Pancreas (tissue), 10 donors: ENCODE measurements at places on chromosomes 7 and 10.

- no peak for DNase-seq
Observed at GRCh38 chr10:29358010-29358616, 69.2 kb downstream of the LYZL1 start.

DNA sequence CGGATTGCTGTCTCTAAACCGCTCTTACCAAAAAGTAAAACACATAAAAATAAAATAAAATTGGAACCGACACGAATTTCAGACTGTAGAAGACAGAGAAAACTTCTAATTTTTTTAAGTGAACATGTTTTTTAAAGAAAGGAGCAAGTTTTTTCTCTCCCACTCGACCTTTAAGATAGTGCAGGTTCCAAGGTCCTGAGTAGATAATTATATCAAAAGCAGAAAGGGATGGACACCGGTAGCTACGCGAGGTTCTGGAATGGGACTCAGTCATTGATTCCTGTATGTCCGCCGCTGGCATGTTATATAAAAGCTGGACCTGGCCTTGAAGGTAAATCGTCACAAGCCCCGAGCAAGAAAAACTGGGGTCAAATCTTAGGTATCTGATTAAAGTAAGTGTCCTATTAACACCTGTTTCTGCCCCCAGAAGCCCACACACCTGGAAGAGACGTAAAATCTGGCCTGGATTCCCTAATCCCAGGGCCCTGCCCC lies 462 bp upstream of the CISD1 start:
- no peak for DNase-seq

GRCh38 chr10:43655311-43655710 lies 6.6 kb upstream of the ZNF32 start:
- DNase-seq: no peak

DNA sequence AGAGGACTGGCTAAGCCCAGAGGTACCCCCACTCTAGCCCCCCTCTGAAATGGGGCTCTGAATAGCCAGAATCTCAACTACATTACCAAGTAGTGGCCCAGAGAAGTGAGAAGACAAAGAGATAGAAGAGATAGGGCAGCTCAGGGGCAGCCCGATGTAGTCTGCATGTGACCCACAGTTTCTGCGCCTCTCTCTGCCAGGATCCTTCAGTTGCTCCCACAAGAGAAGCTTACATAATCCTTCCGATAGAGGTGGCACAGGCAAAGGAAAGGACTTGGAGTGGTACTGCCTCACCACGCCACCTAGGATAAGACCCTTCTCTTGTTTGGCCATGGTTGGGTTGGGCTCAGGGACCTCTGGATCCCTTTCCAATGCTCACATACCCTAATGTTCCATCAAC lies 5.4 kb upstream of the PDE1C start:
- no peak for DNase-seq

DNA sequence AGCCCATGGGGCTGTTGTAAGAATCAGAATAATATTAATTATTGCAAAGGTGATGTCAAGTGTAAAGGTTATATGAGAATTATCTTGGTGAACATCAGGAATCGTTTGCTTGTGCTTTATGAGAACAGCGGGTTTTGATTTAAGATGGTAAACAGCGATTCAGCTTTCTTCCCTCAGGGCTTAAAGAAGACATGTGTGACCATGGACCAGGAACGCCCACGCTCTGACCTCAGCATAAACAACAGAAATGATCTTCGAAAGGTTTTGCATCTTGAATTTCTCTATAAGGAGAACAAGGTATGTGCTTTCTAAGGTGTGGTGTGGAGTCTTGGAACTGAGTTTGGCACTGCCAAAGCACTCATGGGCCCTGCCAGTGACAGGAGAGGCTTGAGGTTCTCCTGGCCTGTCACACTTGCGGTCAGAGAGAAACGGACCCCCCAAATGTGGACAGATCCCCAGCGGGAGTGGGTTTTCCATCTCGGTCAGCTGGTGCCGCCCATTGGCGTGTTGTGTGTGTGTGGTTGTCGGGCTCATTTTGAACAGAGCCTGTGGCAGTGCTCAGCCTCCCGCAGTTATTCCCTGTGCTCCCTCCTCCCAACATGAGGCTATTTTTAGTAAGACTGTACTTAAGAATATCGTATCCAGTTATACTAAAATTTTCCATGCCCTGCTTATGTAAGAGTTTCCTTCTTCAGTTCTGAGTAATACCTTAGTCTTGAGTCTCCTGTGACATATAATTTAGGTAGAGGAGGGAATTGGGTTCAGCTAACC lies 7.2 kb downstream of the MINDY4 start:
- no peak for DNase-seq

GRCh38 chr10:90064295-90064694 lies 362.9 kb downstream of the KIF20B start:
- no peak for DNase-seq

DNA sequence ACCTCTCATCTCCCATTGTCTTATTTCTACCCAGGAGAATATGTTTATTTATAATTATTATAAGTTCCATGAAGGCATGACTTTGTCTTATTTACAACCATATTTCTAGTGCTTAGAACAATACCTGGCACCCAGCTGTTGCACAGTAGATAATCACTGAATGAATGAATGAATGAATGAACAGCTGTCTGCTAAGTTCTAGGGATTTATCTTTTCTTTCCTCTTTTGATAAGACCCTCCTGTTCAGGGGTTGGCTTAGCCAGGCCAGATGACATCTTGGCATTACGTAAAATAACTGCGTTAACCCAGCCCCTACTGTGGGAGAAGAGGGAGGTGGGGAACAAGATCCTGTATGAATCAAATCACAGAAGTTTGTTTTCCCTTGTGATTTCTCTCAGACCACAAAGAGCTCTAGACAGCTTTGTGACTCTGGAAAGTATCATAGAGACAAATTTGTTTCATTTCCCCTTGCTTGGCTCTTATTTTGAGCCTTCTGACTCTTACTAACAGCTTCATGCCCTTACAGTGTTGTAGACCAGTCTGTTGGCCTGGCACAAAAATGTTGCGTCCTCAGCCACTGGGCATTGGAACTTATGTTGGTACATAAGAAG lies 8.4 kb downstream of the ZNF862 start:
- no peak for DNase-seq

- DNase-seq: no peak
Observed at GRCh38 chr10:104028146-104028545, 57.5 kb downstream of the COL17A1 start.

DNA sequence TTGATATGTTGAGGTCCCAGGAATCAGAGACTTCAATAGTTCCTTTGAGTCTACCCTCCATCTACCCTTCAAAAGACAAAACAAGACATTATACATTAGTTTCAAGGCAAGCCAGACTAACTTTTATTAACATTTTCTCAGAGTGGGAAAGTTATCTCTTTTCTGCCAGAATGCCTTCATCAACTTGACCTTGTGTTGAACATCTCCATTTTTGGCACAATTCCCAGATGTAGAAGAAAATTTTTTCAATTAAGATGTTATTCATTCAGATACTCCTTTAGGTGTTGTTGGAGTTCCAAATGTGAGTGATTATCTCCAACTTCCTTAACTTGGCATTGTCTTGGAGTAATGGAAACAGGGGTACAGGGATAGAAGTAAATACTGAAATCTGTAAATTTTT lies 59.1 kb downstream of the NRF1 start:
- DNase-seq: no peak

GRCh38 chr10:97599272-97599619 lies 9.7 kb downstream of the C10orf62 start:
- no peak for DNase-seq

GRCh38 chr10:52463826-52464225 lies 149.7 kb downstream of the DKK1 start:
- no peak for DNase-seq

GRCh38 chr7:94741179-94741578 lies 85.2 kb upstream of the SGCE start:
- no peak for DNase-seq

DNA sequence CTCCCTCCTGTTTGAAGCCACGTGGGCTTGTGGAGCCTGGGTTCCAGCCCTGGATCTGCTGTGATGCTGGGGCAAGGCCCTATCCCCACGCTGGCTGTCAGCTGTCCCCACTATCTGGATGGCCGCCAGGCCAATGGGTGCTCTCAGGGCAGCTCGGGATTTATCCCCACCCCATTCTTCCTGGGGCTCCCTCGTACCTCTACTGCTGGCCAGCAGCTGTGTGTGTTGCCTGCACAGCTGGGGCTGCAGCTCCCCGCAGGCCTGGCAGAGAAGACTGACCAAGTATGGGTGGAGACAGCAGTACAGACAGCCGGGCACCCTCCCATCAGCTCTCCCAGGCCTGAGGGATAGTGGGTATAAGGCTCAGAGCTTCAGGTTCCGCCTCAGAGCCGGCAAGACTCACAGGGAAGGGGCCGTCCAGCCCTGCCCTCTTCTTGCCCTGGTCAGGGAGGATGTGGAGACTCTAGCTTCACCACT lies 13.6 kb downstream of the CLIP2 start:
- no peak for DNase-seq

- no peak for DNase-seq
Observed at GRCh38 chr10:14930610-14931009, 23.3 kb downstream of the DCLRE1C start.

- no peak for DNase-seq
Observed at GRCh38 chr10:76451911-76452310, 1020.5 kb downstream of the LRMDA start.

DNA sequence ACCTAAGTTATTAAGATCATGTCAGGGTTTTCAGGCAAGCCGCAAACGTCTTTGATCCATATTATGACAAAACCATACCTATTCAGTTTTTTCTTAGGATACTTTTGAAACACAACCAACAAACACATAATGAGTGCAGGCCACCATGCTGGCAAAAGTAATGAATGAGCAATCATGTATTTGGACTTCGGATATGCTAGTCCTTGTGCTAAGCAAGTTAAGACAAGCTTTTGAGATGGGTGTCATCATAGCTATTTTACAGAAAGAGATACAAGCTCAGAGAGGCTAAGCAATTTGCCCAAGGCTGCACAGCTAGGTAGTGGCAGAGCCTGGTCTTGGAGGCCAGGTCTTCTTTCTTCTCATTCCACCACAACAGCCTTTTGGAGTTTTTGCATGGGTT lies 12.5 kb upstream of the KCNK18 start:
- DNase-seq: no peak

DNA sequence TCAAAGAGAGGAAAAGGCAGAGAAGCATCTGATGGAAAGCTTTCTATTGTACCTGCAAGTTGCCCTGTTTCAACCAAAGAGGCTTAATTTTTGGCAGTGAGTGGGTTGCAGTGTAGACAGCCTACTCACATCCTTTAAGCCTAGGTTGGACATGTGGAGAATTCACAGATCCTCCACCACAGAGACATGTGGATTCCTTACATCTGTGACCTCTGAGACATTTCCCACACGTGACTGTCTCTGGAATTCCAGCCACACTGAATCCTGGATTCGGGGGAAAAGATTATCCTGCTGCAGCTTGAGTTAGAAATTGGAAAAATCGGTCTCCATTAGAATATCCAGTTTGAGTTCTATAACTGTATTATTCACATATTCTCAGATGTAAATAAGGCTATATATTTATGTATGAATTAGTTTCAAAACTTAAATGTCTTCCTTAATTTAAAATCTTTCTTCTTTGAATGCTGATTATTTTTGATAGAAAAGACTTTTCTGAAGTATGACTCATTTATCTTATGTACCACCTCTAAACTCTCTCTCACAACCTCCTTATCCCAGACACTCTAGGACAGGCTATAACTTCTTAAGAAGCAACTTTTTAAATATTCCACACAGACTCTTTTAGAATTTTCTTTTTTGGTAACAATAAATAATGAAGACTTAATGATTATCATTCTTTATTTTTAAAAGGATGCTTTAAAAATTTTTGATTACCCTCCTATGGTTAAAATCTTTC lies 123.3 kb downstream of the TWIST1 start:
- DNase-seq: no peak

DNA sequence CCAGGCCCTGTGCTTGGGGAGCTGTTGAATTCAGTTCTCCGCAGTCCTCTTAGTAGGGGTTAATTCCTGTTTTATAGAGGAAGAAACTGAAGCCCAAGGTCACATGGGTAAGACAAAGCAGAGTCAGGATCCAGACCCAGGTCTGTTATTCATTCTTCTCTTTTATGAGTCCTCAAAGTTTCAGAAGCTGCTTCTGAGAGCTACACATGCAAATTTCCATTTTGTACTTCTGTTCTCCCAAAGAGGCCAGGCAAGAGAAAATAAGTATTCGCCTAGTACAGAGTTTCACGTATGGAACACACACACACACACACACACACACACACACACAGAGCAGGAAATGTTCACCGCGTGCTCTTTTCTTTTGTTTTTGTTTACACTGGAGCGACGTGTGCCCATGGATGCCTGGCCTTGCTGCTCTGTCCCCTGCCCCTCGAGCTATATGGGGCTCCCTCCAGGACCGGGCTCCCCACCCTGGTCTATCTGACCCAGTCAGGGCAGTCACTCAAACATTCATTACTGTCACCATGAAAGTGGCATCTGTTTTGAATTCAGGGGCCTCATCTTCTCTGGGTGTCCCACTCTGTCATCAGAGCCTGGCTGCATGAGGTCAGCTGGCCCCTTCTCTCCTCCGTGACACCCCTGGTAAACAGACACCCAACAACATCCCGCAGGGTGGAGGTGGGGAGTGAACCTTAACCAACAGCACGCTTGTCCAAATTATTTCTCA lies 84.4 kb downstream of the TNS3 start:
- no peak for DNase-seq

DNA sequence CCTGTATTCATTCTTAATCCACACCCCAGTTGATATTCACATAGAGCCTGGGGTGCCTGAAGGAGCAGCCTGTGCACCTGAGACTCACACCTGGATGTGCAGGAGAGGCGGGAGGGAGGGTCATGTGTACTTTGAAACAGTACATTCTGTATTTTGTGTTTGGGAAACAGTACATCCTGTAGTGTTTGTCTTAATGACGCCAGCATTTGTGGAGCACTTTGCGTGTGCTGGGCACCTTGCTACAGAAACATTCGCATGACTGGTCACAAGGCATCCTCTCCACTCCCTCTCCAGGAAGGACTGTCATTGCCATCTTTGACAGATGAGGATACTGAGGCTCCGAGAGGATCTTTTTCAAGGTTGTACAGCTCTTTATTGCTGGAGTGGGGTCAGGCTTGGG lies 132.1 kb downstream of the TACC2 start:
- DNase-seq: no peak

GRCh38 chr7:27647046-27647445 lies 15.6 kb downstream of the HIBADH start:
- DNase-seq: no peak

DNA sequence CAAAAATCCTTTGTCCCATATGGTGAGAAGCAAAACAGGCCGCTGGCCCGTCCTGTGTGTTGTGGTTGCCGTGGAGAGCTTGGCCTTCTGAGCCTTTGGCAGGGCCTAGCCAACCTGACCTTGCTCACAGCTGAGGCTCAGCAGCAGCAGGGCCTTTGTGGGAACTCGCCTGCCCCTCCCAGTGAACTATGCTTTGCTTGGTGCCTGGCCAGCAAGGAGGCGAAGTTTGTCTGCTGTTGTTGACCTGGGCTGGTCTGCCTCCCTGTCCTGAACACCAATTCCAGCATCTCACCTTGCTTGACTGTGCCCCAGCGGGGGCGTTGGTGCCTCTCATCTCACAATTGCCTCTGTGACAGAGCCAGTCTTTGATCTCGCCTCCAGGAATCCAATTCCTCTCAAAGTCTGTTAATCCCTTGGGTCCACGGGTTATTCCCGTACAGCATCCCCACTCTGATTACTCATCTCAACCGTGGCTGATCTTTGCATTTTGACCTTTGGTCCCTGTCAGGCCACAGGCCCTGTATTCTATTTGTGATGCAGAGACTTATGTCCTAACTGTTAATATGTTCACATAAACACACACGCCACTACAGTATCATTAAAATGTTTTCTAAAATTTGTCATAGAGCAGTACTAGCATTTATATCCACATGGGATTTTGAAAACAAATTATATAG lies 22.6 kb downstream of the EPDR1 start:
- DNase-seq: peak; percentile 93
